ENCODE measurements at places on chromosomes 2 and 18.

DNA sequence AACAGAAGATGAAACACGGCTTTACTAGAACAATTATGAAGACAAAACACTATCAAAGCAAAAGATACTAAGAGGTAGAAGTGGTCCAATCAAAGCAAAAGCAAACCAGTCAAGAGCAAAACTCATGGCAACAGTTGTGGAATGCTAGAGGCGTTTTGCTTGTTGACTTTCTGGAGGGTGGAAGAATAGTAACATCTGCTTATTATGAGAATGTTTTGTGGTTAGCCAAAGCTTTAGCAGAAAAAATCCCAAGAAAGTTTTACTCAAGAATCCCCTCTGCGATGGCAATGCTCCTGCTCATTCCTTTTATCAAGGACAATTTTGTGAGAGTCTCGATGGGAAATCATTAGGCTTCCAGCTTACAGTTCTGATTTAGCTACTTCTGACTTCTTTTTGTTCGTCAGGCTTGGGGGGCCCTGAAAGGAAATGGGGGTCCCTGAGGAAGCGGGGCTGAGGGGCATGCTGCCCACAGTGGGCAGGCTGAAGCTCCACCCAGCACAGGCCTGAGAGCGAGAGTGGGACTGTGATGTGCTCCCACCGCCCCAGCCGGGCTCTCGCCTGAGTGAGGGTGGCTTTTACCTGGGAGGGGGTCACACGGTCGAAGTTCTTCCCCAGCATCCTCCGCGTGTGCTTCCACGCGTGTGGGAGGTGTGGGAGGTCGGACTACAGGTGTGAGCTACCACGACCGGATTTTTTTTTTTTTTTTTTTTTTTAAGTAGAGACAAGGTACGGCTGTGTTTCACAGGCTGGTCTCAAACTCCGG, 49.0 kb upstream of the MC4R start:
- no peak for DNase-seq

DNA sequence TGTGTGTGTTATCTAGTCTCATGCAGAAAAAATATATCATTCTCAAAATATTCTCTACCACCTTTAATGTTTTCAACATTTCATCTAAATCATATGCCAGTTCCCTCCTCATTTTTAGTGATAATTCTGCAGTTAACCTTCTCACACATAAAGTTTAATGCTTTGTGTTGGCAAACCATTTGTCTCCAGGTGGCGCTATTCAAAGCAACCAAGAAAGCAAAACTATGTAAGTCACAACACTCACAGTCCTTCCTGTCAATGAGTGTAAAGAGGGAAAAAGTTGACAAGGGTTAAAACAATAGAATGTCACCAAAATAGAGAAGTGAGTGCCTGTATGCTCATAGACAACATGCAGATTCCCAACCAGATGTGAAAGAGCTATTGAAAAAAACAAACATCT, 961.6 kb upstream of the LRRTM1 start:
- no peak for DNase-seq

- DNase-seq: no peak
Observed at GRCh38 chr2:206049392-206049791, 36.6 kb downstream of the INO80D start.

- DNase-seq: no peak
Observed at GRCh38 chr2:241546771-241547498, 11.6 kb upstream of the BOK start.

DNA sequence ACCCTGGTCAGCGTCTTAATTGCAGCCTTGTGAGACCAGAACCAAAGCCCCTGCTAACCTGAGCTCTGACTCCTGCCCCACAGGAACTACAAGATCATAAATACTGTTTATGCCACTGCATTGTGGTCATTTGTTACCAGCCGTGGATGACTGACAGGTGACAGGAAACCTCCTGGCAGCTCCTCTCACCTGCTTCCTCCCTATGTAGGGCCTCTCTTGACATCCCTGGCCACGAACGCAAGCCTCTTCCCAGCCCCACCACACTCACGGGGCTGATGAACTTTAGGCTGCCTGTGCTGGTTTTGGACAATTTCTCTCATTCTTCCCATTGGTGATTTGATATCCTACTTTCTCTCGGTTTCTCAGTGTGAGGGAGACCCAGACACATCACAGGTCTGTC, 357.2 kb upstream of the MYT1L start:
- DNase-seq: no peak

- no peak for DNase-seq
Observed at GRCh38 chr2:216603010-216603883, 30.0 kb upstream of the IGFBP2 start.

- no peak for DNase-seq
Observed at GRCh38 chr2:64978514-64979268, 10.5 kb upstream of the SLC1A4 start.

- no peak for DNase-seq
Observed at GRCh38 chr2:109301746-109302145, 172.7 kb downstream of the SH3RF3 start.

- DNase-seq: no peak
Observed at GRCh38 chr18:13450289-13451212, 232.0 kb downstream of the LDLRAD4 start.

- DNase-seq: no peak
Observed at GRCh38 chr2:16413285-16413684, 252.3 kb downstream of the CYRIA start.

Measured in activated CD4-positive, alpha-beta T cell treated with anti-CD3 and anti-CD28 coated beads for 24 hours (primary cell).